ENCODE measurements at places on chromosomes 16 and 17.
A peak's percentile ranks its signal among the peaks of the same experiment; 100 is the strongest.

GRCh38 chr16:53896722-53897121, 192.8 kb downstream of the FTO start:
- no peak for DNase-seq

- no peak for DNase-seq
These were observed 2.6 kb downstream of the CCL15 start for GRCh38 chr17:35998756-35999155.

- no peak for DNase-seq
These were observed 35.8 kb upstream of the LHX1 start for GRCh38 chr17:36901506-36901905.

- no peak for DNase-seq
These were observed 12.1 kb downstream of the ACLY start for GRCh38 chr17:41906465-41907184.

DNA sequence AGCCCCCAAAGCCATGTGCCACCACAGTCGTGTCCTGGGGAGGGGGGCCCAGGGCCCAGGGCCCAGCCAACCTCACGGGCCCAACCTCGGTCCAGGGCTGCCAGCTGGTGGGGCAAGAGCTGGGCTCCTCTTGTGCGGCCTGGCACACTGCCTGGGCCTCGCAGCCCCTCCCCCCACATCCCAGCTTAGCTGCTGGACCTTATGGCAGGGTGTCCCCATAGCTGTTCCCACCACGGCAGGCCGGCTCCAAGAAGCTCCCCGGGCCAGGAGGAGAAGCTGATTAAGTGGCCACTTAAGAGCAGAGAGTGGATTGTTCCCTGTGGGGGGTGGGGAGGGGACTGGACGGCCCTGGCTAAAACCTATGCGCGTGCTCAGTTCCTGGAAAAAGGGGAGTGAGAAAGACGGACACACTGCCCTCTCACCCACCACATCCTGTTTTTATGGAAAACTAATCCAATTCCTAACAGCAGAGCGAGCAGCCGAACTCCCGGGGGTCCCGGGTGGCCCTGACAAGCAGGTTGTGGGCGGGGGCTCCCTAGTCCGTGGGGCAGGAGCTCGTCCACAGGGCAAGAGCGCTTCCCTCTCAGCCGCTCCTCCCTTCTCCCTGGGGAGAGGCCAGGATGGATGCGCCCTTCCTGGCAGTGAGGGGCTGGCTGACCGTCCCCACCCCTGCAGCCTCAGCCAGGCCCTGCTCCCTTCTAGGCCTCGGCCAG, 16.8 kb downstream of the PIEZO1 start:
- no peak for DNase-seq

DNA sequence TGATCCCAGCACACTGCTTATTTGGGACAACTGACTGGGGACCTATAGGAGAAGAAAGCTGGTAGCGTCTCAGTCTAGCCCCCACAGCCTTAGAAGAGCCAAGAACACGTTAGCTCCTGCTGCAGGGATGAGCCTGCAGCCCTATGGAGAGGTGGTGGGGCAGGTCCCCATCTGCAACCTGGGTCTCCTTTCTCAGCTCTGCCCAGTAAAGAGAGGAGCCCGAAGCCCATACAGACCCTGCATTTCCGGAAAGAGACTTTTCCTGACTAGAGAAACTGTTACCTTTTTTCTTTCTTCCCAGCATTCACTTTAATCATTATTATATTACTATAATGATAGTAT, 788 bp downstream of the METTL22 start:
- no peak for DNase-seq

- DNase-seq, result no peak
These were observed 104.3 kb upstream of the SDK2 start for GRCh38 chr17:73748508-73748907.

DNA sequence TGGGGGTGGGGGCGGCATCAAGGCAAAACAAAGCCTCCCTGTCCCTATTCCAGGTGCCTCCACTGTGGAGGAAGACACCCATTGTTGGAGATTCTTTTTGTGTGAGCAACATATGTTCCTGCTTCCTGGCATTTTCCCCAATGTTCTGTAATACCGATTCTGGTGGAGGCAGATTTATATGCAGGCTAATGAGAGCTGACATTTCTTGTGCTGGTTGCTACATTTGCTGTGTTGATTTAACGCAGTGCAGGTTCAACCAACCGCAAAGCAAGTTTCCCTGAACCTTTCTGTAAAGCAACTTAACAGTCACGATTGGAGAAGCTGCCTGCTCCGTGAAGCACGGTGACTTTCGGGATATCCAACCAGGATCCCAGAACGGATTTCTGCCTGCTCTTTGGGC, 260.5 kb downstream of the CBLN1 start:
- DNase-seq, result peak; percentile 40

DNA sequence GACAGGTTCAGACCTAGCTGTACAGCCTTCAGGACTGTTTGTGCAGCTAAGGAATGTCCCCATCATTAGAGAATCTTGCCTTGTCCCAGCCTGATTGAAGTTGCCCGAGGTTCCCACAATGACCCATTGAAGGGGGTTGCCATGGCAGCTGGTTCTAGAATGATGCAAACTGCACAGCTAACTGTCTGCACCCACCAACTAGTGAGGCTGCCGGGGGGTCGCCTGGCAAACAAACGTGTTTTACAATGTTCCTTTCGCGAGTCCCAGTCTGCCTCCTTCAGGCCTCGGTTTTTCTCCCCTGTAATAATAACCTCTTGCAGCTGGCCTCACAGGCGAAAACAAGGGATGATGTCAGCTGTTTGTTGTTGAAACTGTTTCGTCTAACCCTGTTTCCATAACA, 5.5 kb downstream of the C16orf96 start:
- DNase-seq, result no peak

- no peak for DNase-seq
These were observed 7.9 kb upstream of the TMEM88 start for GRCh38 chr17:7846765-7847661.

GRCh38 chr17:65123757-65124675, 13.2 kb upstream of the RGS9 start:
- no peak for DNase-seq

DNA sequence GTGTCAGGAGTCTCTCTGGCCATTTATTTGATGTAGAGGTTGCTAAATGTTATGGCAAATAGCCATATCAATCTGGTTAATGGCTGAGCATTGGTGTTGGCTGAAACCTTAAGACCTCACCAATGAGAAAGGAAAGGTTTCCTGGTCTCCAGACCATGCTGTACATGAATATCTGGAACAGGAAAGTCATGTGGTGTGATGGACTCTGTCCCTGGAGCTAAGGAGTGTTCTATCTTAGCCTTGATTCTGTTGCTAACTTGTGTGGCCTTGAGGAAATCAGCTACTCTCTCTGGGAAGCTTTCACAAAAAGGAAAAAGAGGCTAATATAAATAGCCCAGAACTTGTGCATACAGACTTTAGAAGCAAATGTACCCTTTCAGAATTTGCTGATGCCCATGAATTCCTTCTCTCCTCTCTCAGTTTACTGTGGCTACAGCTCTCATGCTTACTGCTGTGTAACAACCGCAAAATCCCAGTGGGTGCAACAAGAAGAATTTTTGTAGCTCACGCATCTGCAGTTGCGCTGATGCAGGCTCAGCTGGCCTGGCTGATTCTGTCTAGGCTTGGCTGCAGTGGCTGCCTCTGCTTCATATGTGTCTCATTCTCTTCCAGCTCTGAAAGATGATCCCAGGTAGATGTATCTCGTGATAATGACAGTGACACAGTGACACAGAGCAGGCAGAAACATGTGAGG, 287.5 kb downstream of the NPIPA8 start:
- no peak for DNase-seq

GRCh38 chr17:79393358-79394052, 217.3 kb downstream of the RBFOX3 start:
- peak; percentile 57 for DNase-seq

DNA sequence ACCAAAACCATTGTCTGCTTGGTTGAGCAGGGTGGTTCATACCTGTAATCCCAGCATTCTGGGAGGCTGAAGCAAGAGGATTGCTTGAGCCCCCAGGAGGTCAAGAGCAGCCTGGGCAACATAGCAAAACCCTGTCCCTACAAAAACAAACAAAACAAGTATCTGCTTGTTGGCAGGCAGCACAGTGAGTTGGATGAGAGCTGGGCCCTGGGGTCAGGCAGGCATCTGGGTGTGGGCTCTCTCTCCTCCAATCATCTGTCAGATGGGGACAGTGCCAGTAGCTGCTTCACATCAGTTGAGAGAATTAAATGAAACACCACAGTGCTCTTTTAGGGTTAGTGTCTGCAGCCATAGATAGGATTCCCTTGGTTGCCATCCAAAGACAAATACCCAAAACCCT, 5.8 kb downstream of the ARMC7 start:
- DNase-seq, result no peak

DNA sequence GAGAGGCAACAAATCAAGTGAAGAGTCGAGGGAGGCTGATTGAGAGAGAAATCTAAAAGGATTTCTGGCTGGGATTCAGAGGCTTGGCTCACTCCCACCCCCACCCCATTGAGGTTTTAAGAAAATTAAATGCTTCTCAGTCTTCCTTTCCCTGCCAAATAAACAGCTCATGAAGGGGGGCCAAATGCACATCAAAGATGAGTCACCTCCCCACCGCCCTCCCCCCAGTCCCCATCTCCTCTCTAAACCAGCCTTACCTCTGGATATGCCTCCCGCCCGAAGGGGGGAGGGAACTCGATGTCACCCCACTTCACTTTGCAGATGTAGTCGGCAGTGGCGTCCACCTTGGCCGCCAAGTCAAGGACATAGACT, 11.6 kb downstream of the ACLY start:
- no peak for DNase-seq

DNA sequence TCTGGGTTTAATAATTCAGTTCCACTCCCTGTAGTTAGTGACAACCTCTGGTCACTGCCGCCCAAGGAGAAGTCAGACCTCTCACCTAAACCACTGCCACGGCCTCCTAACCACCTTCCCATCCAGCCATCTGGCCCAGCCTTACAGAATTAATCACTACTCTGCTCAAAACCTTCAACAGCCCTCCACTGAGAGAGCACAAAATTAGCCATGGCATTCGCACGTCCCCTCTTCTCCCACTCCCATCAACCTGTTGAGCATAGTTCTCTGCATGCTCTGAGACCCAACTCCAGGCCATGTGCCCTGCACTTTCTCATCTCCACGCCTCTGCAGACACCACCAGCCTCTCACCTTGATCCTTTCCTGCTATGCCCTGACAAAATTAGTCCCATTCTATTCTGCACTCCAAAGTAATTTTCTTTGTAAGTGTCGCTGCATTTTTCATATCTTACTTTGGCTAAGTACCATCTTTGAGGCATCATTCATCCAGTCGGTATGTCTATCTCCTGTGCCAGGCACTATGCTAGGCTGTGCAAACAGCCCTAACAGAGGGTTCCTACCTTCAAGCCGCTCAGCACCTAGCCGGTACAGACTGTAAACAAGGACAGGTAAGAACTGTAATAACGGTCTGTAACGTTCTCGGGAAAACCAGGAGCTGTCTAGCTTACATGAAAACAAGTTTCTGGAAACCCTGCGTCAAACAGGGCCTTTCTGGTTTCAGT, 963 bp downstream of the COPRS start:
- no peak for DNase-seq

GRCh38 chr17:43074869-43075268, 49.8 kb downstream of the RND2 start:
- no peak for DNase-seq

DNA sequence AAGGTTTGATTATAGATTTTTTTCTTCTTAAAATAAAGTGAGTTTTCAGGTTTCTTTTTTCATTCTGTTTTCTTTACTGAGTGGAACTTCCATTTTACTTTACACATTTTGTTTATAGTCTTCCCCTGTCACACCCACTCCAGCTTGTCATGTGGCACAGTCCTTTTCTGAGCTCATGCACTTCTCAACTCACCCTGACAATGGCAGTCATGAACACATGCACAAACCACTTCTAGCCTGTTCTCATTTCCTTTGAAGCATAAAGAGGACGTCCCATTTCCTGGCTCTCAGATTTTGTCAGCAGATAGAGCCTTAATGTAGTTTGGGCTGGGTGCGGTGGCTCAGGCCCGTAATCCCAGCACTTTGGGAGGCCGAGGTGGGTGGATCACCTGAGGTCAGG, 168.0 kb downstream of the AHSP start:
- no peak for DNase-seq

- peak; percentile 74 for DNase-seq
These were observed 1.5 kb downstream of the DLX3 start for GRCh38 chr17:49993423-49994060.

GRCh38 chr17:75238684-75239191, 22.7 kb downstream of the GGA3 start:
- peak; percentile 72 for DNase-seq

DNA sequence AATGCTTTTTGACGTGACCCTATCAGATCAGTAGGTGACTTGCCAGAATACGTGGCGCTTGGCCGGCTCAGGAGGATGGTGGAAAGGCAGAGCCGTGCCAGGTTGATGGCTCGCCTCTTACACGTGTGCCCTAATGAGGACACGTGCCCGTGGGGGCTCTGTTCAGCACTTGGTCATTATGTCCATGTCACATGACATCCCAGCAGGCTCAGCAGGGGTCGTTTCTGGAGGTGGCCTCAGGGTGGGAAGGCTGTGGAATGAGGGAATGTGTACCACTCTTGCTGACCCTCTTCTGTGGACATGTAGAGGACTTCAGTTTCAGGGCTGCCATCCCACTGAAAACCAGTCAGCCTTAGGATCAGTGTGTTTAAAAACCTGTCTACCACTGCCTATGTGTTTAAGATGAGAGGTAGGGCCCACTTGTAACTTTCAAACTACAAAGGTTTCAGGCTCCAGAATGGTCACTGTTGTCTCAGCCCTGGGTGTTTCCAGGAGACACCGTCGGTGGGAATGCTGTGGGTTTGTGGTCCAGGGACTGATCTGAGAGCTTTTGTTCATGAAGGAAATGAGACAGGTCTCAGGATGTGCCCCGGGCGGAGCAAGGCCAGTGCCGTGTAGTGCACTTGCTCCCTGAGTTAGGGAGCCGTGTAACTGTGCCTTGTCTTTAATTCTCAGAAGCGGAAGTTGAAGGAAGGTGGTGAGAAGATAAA, 12.1 kb downstream of the UBN1 start:
- no peak for DNase-seq

DNA sequence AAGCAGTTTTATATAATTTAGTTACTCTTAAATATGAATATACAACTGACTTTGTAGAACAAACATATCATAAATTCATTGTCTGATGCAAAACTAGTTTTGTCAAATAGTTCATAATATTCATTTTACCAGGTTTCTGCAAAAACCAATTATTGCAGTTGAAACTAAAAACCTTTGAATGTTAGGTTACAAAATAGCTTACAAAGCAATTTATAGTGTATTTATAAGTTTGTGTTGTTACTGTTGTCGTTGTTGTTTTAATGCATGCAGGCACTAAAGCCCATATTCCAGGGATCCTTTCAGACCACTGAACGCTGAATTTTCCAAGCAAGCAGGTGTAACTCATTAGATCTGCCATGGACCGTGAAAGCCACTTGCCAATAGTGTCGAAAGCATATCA, 427.6 kb downstream of the ZFHX3 start:
- no peak for DNase-seq

DNA sequence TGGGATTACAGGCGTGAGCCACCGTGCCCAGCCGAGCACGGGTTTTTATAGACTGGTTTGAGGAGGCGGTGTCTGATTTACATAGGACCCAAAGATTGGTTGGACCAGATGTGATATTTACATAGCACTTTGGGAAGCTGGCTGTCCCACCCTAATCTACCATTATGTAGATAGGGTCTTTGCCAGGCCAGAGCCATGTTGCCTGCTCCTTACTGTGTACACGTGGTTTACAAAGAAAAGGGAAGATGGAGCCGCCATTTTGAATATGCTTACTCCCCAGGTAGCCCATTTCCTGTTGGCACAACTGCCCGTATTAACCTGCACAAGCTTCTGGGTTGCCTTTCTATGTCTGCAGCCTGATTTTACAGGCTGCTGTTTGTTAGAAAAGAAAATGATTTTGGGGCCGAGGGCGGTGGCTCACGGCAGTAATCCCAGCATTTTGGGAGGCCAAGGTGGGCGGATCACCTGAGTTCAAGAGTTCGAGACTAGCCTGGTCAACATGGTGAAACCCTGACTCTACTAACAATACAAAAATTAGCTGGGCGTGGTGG, 89.9 kb upstream of the EEF2KMT start:
- no peak for DNase-seq

Measured in H1 (cell line).